ENCODE measurements at places on chromosomes 7 and 10.

GRCh38 chr7:30814700-30815387, 43.6 kb downstream of the MINDY4 start:
- no peak for DNase-seq

DNA sequence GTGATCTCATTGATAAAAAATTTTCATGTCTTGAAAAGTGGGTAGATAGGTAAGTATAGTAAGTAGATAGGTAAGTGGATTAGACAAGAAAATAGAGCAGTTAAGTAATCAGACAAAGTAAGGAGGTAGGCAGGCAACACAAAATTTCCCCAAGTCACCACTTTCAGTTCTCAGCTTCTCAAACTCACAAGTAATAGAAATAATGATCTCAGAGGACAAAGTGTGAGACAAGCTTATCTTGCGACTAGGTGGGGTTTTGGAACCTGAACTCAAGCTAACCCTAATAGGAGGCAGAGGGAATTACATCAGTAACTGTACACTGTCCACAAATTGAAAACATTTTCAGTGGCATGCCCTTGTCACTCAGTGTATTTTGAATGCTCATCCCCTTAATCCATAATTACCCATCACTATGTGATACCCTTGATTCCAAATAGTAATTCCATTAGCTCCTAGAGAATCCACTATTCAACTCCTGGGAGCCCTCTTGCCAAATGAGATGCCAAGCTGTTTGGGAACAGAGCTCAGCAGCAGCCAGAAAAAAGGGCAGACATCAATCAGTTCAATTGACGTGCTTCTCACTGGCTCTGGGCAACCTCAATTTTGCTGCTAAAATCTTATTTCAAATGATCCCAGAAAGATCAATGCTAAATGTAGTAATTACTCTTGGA, 703.2 kb downstream of the XPNPEP1 start:
- no peak for DNase-seq

DNA sequence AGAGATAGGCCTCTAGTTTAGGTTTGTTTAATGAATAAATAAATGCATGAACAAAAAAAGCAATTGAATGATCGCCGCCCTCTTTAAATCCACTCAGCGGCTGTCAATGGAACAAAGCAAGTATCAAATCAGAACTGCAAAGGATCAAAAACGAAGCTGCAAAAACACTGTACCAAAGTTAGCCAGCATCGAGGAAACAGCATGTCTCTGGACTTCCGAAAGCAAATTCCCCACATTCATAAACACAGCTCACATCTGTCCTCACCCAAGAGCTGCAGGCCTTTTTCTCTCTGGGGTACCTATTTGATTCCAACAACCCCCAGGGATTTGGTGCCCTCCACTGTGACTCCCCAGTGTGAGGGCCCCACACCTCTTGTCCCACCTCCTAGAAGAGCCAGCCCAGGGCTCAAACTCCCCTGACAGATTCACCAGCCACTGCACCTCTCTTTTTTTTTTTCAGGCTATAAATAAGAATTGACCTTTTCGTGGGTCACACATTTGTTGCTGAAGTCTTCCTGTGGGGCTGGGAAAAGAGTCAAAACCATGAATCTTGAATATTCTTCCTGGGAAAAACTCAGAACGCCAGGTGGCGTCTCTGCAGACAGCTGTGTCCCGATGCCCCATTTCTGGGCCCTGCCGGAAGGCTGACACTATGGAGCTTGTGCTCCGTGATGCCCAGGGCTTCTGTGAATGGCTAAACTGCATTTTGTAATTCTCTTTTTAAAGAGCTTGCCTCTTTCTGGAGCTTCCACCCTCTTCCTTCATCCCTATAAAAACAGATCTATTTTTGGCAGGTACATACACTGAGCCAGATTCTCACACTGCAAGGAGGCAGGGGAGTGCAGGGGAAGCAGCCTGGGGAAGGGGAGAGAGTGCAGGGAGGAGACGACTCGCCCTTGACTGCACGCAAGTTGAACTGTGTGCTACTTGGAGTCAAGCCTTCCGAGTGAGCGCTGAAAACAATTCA, 51.7 kb downstream of the HSPA12A start:
- DNase-seq: no peak

GRCh38 chr10:80410578-80411145, 2.3 kb downstream of the PRXL2A start:
- DNase-seq: no peak
